ENCODE measurements at places on chromosomes 1 and 21.

DNA sequence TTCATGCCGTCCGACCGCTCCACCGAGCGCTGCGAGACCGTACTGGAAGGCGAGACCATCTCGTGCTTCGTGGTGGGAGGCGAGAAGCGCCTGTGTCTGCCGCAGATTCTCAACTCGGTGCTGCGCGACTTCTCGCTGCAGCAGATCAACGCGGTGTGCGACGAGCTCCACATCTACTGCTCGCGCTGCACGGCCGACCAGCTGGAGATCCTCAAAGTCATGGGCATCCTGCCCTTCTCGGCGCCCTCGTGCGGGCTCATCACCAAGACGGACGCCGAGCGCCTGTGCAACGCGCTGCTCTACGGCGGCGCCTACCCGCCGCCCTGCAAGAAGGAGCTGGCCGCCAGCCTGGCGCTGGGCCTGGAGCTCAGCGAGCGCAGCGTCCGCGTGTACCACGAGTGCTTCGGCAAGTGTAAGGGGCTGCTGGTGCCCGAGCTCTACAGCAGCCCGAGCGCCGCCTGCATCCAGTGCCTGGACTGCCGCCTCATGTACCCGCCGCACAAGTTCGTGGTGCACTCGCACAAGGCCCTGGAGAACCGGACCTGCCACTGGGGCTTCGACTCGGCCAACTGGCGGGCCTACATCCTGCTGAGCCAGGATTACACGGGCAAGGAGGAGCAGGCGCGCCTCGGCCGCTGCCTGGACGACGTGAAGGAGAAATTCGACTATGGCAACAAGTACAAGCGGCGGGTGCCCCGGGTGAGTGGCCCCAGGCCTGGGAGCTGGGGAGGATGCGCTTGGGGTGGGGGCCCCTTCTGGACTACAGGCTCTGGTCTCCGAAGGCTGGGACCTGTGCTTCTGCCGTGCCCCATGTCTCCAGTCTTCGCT is 1.1 kb downstream of the SKI start:
- peak; percentile 45 for DNase-seq

DNA sequence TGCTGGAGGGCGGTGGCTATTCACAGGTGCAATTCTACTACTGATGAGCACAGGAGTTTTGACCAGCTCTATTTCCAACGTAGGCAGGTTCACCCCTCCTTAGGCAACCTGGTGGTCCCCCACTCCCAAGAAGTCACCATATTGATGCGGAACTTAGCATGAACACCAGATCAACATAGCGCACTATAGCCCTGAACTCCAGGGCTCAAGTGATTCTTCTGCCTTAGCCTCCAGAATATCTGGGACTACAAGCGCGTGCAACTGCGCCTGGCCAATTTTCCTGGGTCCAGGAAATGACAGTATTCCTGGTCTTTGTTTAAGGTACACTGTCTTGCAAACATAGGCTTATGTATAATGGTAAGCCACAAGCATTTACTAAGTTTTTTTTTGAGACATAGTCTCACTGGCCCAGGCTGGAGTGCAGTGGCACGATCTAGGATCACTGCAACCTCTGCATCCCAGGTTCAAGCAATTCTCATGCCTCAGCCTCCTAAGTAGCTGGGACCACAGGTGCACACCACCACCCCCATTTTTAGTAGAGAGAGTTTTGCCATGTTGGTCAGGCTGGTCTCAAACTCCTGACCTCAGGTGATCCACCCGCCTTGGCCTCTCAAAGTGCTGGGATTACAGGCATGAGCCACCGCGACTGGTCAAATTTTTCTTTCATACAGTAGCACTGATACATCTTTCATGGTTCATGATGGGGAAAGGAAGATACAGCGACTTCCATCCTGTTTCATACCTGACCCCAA is 12.6 kb downstream of the MCL1 start:
- DNase-seq = no peak

DNA sequence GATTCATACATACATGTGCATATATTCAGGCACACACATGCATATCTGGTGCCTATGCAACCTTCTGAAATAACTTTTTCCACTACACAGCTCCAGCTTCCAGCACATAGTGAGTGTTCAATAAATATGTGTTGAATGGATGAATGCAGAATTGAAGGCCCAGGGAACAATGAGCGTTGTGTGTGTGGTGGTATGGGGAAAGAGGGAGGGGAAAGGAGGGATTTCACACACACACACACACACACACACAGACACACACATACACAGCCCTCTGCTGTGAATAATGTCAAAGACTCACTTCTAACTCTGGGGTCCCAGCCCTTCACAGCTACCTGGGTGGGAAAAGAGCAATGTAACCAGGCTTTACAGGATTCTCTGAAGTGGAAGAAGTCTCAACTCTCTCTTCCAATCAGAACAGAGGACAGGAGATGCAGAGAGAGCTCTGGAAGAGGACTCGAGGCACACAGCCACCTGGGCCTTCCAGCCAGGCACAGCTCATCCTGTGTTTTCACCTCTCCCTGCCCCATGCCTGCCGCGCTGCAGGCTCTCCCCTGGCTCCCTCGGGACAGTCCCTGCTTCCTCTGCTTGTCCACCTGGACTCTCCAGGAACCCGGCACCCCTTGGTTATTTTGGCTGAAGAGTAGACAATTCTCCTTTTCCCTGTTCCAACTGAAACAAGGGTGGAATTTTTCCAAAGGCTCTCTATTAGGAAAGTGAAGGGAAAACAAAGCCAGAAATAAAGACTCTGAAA is 5.4 kb upstream of the IGSF8 start:
- DNase-seq = no peak

DNA sequence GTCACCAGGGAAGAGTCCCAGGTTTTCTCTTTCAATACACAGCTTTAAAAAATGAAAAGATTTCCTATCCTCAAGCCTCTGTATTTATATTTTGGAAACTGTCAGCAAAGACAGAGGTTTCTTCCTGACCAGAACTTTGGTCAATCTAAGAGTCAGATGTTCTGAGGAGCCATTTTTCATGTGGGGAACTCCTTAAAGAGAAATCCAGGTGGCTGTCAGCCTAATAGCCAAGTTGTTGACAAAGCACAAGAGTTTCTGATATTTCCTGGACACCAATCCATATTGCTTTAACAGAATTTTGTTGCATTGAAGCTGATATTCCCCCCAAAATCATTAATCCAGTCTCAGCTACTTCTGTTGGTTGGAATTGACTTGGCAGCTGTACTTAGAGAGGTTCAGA is 318.6 kb upstream of the NFIA start:
- DNase-seq = no peak

GRCh38 chr1:63797056-63797726 is 23.4 kb downstream of the ROR1 start:
- DNase-seq = no peak

DNA sequence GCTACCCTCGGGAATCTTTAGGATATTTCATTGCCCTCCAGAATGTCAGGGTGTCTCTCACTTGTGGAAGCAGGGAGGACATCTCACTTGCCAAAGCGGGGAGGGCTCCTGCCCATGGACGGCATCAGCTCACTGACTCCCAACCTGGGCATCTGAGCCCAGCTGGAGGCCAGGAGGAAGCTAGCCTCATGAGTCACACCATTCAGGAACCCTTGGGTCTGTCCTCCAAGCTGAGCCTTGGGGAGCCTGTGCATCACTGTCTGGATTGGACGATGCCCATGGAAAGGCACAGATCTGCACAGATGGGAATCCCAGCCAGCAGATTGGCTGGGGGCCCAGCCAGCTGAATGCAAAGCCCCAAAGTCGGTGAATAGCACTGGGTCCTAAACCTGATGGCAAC is 25.2 kb downstream of the WNT3A start:
- no peak for DNase-seq

DNA sequence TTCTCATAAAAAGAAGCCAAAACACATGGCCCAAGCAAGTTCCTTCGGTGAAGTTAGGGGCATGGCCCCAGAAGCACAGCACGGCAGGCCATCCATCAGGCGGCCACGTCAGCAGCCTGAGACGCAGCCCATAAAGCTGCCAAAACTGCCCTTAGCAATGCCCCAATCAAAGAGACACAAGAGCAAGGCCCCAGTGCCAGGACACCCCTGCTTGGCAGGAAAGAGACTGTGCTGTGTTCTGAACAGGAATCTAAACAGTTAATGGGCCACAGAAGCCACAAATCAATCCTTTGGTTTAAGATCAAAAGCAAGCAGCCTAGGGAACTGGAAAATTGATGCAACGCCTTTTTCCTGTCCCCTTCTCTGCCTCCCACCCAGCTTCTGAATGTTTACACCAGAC is 497.0 kb upstream of the USP24 start:
- DNase-seq = no peak

DNA sequence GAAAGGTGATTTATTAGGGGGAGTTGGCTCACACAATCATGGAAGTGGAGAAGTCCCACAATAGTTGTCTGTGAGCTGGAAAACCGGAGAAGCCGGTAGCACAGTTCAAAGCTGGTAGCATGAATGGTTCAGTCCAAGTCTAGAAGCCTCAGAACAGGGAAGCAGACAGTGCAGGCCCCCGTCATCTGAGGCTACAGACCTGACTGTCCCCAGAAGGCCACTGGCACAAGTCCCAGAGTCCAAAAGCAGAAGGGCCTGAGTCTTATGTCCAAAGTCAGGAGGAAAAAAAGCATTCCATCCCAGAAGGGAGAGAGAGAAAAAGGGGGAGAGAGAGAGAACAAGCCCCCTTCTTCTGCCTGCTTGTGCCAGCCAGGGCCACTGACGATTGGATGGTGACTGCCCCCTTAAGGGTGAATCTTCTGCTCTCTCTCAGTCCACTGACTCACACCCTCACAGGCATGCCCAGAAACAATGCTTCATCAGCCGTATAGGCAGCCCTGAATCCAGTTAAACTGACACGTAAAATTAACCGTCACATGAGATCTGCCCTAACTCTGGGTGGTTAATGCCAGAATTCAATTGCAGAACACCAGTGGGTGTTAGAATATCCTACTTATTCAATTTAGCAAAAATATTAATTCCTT is 49.3 kb upstream of the POU2F1 start:
- no peak for DNase-seq

DNA sequence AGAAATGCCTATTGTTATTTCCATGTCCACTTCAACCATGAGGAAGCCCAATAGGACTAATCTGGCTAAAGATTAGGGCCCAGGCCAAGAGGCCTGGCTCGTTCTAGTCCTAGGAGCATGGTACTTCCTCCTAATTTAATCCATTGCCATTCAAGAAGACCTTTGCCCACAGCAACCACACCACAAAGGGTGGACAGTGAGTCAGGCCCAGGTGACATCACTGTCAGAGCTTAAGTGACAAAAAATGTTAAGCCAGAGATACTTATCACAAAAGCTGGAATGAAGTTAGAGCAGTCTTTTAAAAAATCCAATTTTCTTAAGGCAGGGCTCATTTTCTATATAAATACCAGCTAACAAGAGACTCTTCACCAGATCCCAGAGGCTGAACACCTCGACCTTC is at the start of gene SPRR3:
TSS of gene SPRR3 (plus strand) at position 368 of the 400 bp plus-strand sequence. CDS start 1,272 bp downstream, outside the sequence.
- no peak for DNase-seq

GRCh38 chr1:3263790-3264189 is 190.7 kb upstream of the ARHGEF16 start:
- no peak for DNase-seq

Measured in AML-193 (cell line).